ENCODE measurements at places on chromosomes 6 and 20. TPM values are rescaled to one million over a fixed set of nuclear protein-coding genes. Genes with fewer than 3 reads are reported as not detected.

Gene VGLL2
- polyA plus RNA-seq = not detected

Gene EPPIN
- 0.13 TPM for polyA plus RNA-seq

Gene TTK
- polyA plus RNA-seq = 10.5 TPM

Gene ALDH5A1
- polyA plus RNA-seq = 9.2 TPM

Gene SLC52A3
- polyA plus RNA-seq = 0.48 TPM

Gene ELOVL2
- polyA plus RNA-seq = 4.5 TPM

Gene FOXF2
- polyA plus RNA-seq = 78.3 TPM

All from right lung (tissue), 10 donors.